ENCODE measurements at places on chromosomes 7 and 10.

DNA sequence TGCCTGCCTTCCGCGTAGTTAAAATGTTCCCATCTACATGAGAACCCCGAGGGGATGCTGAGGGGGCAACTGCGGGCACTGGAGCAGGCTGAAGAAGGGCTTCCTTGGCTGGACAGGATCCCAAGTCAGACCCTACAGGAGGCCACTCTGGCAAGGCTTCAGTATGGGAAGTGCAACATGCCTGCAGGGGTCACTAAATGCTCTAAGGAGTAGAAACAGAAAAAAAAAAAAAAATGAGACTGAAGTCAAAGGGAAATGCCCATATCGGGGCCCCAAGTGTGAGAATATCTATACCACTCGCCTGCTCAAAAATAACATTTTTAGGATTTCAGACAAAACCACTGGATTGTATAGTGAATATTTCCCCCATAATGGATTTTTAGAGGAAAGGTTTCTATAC lies 33.5 kb downstream of the FAM204A start:
- no peak for DNase-seq

GRCh38 chr10:84825330-84825729 lies 496.9 kb downstream of the CCSER2 start:
- DNase-seq, result peak; percentile 39

DNA sequence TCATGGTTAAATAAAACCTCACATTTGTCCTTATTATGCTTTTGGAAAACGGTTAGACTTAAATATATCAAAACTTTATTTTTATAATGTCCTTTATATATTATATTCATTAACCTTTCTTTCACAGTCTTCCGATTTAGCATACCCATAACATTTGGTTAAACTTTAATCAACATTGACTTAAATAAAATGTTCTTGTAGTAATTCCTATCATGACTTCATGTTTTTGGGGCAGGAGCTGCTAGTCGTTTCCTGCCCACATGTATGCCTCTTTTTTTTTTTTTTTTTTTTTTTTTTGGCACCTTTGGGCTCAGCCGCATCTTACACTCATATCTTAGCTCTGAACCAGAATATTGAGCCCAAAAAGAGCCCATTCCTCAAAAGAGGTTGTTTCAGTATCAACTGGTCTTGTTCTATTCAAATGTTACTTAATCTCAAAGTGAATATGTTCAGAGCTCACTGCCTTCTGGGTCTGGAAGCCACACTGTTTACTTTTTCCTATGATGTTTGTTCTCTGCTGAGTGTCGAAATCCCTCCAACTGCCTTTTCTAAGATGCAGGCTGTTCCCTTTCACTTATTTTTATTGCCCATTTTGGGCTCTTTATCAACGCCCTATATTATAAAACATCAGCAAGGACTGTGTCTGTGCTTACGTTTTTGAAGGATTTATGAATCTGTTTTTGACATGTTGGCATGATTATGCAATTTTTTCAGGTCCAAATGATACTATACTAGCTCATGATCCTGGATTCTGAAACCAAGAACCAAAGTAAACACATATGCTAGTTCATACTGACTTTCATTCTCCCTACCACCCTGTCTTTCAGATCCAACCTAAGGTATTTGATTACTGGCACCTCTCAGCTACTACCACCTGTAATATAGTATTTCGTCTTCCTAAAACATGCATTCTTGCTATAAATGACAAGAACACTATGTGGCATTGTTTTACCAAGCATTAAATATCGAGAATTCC lies 914.4 kb downstream of the PCDH15 start:
- no peak for DNase-seq

- no peak for DNase-seq
Measured at GRCh38 chr10:106284802-106285587, 879.5 kb downstream of the SORCS1 start.

- peak; percentile 52 for DNase-seq
Measured at GRCh38 chr10:103696411-103697145, 158.8 kb downstream of the SH3PXD2A start.
